GM10248 (cell line): ENCODE measurements at places on chromosomes 3 and 15.

DNA sequence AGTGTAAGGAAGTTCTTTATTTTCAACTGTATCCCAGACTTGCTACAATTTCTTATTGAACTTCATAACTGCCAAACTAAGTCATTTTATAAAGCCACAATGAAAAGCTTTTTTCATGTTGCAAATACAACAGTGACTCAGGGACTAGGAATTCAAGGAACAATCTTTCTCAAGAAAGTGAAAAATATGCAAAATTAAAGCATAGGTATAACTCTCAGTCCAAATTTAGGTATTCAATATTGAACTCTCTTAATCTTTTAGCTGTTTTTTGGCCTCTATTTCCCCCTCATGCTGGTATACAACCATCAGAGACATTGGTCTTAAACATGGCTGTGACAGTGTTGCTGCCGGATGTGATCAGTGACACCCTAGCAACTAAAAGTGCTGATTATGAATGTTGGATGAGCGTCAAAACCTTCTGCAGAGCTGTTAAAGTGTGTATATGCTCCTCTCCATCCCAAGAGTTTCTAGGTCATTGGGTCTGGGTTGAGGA lies 476.9 kb downstream of the ZNF385D start:
- no peak for DNase-seq

GRCh38 chr3:171825222-171825828 lies 15.0 kb upstream of the PLD1 start:
- DNase-seq = no peak

DNA sequence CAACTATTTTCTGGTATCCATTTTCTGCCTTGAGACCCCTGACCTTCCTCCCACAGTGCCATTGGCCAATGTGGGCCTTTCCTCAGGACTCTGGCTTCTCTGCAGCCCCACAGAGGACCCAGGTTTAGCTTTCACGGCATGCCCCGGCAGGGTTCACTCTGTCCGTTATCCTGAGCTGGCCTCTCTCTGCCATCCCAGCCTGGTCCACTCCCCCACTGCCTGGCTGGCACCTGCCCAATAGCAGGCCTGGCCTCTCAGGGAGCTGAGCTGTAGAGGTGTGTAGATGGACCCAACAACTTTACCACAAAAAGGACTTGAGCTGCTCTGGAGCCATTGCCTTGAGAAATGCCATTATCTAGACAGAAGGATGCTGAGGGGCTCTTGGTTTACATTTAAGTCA lies 57.5 kb downstream of the SCN10A start:
- no peak for DNase-seq

DNA sequence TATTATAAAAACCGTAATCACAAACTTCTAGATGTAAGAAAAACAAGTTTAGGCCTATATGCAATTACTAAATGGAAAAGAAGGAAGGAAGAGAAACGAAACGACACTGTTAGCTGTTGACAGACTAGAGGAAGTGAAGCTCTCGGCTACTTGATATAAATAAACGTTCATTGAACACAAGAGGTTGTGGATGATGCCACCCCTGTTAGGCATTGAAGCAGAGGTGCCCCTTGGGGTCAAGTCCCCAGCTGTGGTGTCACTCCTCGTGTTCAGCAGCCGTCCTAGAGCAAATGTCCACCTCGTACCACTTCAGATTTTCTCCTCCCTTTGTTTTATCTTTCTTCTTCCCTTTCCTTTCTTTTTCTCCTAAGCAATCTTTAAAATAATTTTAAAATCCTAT lies 146.5 kb upstream of the UBE2E1 start:
- peak; percentile 42 for DNase-seq

GRCh38 chr15:77616072-77616471 lies 16.6 kb downstream of the LINGO1 start:
- no peak for DNase-seq

DNA sequence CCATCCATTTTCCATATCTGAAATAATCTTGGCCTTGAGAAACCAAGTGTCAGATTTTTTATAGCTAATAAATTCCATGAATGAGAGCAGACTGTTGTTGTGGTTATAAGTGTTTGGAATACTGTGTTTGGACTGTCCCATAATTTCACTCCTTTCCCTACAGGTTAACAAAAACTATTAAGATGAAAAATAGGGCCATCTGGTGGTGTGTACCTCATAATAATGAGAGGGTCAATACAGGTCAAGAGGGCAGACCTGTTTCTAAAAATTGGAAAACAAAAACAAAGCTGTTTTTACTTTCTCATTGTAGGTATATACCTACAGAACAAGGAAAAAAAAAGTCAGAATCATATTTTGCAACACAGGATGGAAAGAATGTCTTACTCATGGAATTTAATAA lies 553.8 kb upstream of the SGO1 start:
- DNase-seq = no peak
